ENCODE measurements at places on chromosomes 12 and 14.

DNA sequence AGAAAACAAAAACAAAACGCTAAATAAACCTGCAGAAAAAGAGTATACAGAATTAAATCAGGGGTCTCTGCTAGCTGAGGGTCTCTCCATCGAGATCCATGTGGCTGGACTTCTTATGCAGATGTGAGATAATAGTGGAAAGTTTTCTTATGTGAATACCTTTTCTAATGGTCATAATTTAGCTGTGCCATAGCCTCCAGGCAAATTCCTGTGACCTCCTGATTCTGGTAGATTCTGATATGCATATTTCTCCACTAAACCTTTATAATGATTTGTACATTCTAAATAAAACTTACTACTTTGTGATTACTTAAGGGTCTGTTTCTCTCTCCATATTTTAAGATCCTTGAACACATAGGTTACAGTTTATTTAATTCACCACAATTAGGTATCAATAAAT lies 1002.6 kb downstream of the GALC start:
- H3K4me3 ChIP-seq = no peak overlapping the region
- DNase-seq = no peak
- no peaks in the 10 kb centered on the region for H3K36me3 ChIP-seq
- H3K27ac ChIP-seq = no peak overlapping the region
- H3K4me1 ChIP-seq = no peaks in the 10 kb centered on the region
- H3K27me3 ChIP-seq = no peaks in the 10 kb centered on the region

GRCh38 chr14:92886337-92886736 lies 36.6 kb upstream of the CHGA start:
- H3K36me3 ChIP-seq = no peaks in the 10 kb centered on the region
- H3K4me1 ChIP-seq = peaks cover 6% of the 10 kb centered on the region
- H3K27ac ChIP-seq = no peak overlapping the region
- no peak overlapping the region for H3K4me3 ChIP-seq
- DNase-seq = no peak

DNA sequence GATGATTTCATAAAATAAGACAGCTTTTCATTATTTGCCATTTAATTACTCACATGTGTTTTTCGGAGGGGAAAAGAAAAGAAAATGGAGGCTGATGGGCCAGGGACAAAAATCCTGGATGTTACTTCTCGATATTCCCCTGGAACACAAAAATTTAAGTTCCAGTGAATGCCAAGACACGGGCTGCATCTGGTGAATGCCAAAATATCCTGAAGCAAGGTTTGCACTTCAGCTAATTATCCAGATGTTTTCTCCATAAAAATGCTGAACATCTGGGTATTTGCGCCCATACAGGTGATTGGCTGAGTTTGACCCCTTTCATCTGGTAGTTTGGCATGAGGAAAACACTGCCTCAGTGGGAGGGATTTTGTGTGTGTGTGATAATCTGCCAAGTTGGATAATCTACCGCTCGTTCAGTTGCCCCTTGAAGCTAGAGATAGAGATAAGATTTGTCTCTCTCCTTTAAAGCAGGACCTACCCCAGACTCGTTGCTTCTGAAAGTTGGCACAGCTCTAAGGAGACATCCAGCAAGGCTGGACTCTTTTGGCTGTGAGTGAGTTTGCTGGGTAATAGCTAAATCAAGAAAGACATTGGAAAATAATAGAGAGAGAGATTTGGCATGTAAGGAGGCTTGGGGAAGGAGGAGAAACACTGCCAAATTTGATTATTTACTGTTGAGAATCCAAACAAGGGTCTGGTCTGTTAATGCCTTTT lies 390.0 kb downstream of the EGLN3 start:
- DNase-seq = no peak
- no peaks in the 10 kb centered on the region for H3K27me3 ChIP-seq
- H3K4me3 ChIP-seq = no peak overlapping the region
- peaks cover 24% of the 10 kb centered on the region for H3K4me1 ChIP-seq

DNA sequence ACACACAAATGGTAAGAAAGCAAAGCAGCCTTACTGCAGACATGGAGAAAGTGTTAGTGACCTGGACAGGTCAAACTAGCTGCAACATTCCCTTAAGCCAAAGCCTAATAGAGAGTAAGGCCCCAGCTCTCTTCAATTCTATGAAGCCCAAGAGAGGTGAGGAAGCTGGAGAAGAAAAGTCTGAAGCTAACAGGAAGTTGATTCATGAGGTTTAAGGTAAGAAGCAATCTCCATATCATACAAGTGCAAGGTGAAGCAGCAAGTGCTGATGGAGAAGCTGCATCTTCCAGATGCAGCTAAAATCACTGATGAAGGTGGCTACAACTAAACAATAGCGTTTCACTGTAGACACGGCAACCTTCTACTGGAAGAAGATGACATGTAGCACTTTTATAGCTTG lies 53.5 kb downstream of the PPP1R12A start:
- H3K4me1 ChIP-seq = peaks cover 20% of the 10 kb centered on the region
- DNase-seq = no peak
- H3K27me3 ChIP-seq = no peaks in the 10 kb centered on the region
- H3K27ac ChIP-seq = no peak overlapping the region

DNA sequence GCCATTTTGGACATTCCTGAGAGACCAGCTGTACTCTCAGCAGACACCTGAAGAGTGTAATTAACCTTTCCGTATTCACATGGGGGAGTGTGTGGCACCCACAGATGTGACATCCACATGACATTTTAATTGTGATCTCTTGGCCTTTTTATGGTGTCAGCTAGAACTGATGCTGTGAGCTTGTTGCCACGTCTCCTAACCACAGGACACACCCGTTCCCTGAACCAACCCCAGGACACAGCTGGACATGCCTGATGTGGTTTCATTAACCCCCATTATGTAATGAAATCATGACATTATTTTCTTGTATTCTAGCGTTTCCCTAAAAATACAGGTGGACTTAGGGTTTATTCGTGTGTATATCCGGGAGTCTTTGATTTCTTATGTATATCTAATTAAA lies 1036.1 kb downstream of the TMEM121 start:
- no peak for DNase-seq
- H3K4me1 ChIP-seq = no peaks in the 10 kb centered on the region
- no peak overlapping the region for H3K27ac ChIP-seq
- H3K36me3 ChIP-seq = peaks cover 15% of the 10 kb centered on the region

GRCh38 chr12:45697371-45697770 lies 32.1 kb upstream of the ARID2 start:
- no peaks in the 10 kb centered on the region for H3K4me1 ChIP-seq
- H3K27me3 ChIP-seq = no peaks in the 10 kb centered on the region
- no peak overlapping the region for H3K4me3 ChIP-seq
- H3K36me3 ChIP-seq = peaks cover 12% of the 10 kb centered on the region

DNA sequence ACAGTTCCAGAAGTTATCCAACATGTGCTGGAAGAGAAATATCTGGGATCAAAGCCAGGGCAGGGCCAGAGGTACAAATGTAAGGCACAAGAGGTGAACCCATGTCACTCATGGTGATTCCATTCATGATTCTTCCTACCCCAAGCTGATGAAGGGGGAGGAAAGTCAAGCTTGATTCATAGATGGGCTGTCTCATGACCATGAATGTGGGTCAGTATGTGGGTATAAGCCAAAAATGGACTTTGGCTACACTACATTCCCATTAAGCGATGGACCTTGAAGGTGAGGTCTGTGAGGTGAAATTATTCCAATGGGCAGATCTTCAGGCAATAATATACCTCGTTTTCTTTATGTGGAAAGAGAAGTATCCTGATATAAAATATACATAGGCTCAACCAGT lies 217.1 kb downstream of the BTG1 start:
- no peaks in the 10 kb centered on the region for H3K27me3 ChIP-seq
- H3K27ac ChIP-seq = no peak overlapping the region
- no peaks in the 10 kb centered on the region for H3K36me3 ChIP-seq
- no peak for DNase-seq

DNA sequence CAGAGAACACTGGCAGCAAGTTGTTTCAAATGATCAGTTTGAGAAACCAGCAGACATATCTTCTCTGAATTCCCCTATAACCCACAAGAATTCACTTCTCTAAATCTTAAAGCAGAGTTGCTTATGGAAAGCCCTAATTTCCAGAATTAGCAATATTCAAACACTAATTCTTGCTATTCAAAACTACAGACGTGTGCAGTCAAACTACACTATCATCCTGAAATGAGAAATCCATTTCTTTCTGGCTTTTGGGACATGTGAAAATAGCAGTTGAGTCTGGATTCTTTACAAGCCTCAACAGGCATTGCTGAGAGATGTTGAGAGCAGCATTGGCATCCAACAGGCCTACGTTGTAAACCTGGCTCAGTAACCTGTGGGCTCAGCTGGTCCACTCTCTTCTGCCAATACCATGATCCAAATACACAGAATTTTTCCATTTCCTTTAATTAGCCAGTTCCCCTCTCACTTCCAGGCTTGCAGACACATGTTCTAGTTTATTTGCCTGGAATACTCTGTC lies 74.6 kb upstream of the TMTC1 start:
- H3K36me3 ChIP-seq = no peaks in the 10 kb centered on the region
- no peak overlapping the region for H3K4me3 ChIP-seq
- no peak overlapping the region for H3K27ac ChIP-seq
- peaks cover 3% of the 10 kb centered on the region for H3K27me3 ChIP-seq

- H3K27ac ChIP-seq = no peak overlapping the region
- peaks cover 23% of the 10 kb centered on the region for H3K4me1 ChIP-seq
- peak overlapping the region; percentile 45 for H3K4me3 ChIP-seq
- no peak for DNase-seq
- peaks cover 14% of the 10 kb centered on the region for H3K27me3 ChIP-seq
- no peaks in the 10 kb centered on the region for H3K36me3 ChIP-seq
Measured at GRCh38 chr14:24370748-24371147, 2.8 kb downstream of the NFATC4 start.

DNA sequence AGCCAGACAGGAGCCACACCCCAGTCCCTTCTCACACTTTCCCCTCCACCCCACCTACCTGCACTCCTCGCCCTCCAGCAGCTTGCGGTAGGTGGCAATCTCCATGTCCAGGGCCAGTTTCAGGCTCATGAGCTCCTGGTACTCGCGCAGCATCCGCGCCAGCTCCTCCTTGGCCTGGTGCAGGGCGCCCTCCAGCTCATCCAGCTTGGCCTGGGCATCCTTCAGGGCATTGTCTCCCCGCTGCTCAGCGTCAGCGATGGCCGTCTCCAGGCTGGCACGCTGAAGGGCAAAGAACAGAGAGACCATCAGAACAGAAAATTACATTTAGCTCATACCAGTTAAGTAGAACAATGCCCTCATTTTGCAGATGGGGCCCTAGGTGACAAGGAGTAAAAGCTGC lies 5.5 kb downstream of the KRT74 start:
- DNase-seq = no peak
- no peaks in the 10 kb centered on the region for H3K4me1 ChIP-seq
- H3K36me3 ChIP-seq = no peaks in the 10 kb centered on the region
- no peak overlapping the region for H3K27ac ChIP-seq
- H3K27me3 ChIP-seq = peaks cover 20% of the 10 kb centered on the region

- no peak for DNase-seq
- no peak overlapping the region for H3K27ac ChIP-seq
- no peaks in the 10 kb centered on the region for H3K36me3 ChIP-seq
- peaks cover 10% of the 10 kb centered on the region for H3K4me1 ChIP-seq
Measured at GRCh38 chr12:111154147-111154834, 214.6 kb downstream of the PHETA1 start.

DNA sequence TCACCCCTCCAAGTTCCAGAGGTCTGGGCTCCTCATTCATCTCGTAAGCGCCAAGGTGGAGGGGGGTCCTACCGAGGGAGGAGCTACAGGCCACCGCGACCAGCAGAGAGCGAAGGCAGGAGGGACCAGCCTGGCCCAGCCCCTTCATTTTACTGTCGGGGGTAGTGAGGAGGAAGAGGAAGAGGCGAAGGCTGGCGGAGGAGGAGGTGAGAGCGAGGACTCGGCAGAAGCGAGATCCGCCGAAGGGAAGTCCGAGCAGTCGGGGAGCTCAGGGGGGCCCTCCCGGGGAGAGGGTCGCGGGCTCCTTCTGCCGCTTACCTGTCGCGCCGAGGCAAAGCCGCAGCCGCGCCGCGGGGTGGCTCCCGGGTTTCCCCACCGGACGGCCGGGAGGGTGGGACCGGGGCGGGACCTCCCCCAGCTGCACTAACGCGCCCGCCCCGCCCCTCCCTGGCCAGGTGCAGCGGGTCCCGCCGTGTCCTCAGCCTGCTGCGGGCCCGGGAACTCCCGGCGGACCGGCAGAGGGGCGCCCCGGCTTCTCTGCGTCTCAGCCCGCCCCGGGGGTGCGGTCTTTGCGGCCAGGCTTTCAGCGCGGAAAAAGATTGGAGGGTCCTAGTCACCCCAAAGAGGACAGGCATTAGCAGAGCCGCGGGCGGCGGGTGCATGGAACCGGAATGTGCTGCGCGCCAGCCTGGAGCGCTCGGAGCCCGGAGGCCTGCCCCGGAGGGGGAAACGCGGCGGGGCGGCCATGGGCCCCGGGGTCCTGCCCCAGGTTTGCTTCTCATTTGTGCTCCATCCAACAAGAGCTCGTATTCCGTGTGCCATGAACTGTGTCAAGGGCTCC lies at the start of gene GALNT6:
Gene GALNT6, minus strand, starts transcription at position 124 of the 841 bp plus-strand sequence. CDS start 11,625 bp downstream, outside the sequence.
- H3K27ac ChIP-seq = no peak within 1 kb of the TSS
- no peaks in the 10 kb centered on the region for H3K36me3 ChIP-seq
- H3K4me3 ChIP-seq = peak within 1 kb of the TSS; percentile 86
- peaks cover 79% of the 10 kb centered on the region for H3K27me3 ChIP-seq
- no peak for DNase-seq
- H3K4me1 ChIP-seq = peaks cover 41% of the 10 kb centered on the region

DNA sequence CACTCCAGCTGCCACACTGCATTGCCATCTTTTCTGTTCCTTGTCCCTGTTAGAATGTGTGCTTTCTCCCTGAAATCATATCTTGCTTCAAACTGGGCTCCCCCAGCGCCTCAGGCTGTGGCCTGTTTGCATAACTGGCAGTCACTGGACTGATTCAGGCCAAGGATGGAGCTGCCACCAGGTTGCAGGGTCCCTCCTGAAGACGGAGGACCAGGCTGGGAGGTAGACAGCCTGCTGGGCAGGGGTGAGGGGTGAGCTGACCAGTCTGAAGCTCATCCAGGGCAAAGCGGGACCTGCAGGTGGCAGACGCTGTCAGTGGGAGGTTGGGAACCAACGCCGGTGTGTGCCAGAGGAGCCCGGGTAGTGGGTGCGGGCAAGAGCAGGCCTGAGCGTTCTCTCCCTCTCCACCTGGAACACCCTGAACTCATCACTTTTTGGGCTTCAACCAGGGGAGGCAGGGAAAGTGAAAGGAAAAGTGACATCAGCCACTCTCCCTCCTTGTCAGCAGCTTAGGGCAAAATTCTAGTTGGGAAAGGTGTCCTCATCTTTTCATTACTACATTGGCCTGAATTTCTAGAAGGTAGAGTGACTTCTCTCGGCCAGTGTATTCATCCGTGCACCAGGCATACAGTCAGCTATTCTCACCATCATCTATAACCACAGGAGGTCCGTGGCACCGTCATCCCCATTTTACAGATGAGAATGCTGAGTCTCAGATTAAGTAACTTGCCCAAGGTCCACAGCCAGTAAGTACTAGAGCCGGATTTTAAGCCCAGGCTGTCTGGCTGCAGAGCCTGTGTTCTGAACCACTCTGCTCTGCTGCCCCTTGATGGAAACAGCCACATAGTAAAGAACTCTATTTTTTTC lies 219.1 kb downstream of the SLC41A2 start:
- no peaks in the 10 kb centered on the region for H3K36me3 ChIP-seq
- H3K27ac ChIP-seq = no peak overlapping the region
- DNase-seq = no peak
- H3K27me3 ChIP-seq = no peaks in the 10 kb centered on the region
- H3K4me1 ChIP-seq = peaks cover 79% of the 10 kb centered on the region
- no peak overlapping the region for H3K4me3 ChIP-seq

- no peak overlapping the region for H3K27ac ChIP-seq
- no peak for DNase-seq
- H3K27me3 ChIP-seq = peaks cover 29% of the 10 kb centered on the region
- H3K36me3 ChIP-seq = no peaks in the 10 kb centered on the region
Measured at GRCh38 chr14:103293465-103293864, 40.6 kb upstream of the EIF5 start.

- DNase-seq = no peak
- H3K36me3 ChIP-seq = no peaks in the 10 kb centered on the region
- no peaks in the 10 kb centered on the region for H3K27me3 ChIP-seq
- H3K4me3 ChIP-seq = no peak overlapping the region
- H3K4me1 ChIP-seq = peaks cover 11% of the 10 kb centered on the region
Measured at GRCh38 chr14:58662018-58662417, 24.3 kb downstream of the DACT1 start.
